ENCODE measurements at places on chromosomes 2 and 18.
A peak's percentile ranks its signal among the peaks of the same experiment; 100 is the strongest.

DNA sequence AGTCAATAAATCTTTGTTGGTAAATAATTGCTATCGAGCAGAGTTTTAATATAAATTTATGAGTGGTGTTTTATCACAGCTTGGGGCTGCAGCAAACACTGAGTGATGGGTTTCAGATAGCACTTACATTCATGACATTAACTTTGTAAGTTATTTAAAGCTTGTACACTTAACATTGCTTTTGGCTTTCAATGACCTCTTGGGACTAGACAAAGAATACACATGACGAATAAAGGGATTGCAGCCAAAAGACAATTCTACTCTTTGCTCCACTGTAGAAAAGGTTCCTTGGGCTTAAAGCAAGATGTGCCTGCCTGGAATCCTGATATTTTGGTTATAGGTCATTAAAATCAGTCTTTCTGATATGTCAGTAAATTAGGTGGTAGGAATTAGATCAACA, 299.5 kb downstream of the GBX2 start:
- no peak for DNase-seq

DNA sequence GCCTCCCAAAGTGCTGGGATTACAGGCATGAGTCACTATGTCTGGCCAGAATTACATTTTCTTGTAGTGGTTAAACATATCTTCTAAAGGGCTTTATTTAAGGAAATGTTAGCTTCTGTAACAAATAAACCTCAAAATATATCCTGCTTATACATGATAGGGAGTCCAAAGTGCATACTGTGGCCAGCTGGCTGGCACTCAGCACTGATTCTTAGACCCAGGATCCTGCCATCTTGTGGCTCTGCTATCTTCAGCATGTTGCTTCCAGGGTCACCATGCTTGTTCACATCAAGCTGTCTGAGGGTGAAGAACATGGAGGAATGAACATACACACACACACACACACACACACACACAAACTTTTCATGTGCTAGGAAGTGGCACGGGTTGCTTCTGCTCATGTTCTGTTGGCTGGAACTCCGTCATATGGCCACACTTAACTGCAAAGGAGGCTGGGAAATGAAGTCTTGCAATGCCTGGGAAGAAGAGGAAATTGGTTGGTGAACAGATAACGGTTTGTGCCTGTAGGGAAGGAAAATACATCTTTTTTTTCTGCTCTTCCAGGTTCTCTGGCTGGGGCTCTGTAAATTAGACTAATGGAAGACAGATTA, 40.0 kb downstream of the NPPC start:
- DNase-seq, result no peak

DNA sequence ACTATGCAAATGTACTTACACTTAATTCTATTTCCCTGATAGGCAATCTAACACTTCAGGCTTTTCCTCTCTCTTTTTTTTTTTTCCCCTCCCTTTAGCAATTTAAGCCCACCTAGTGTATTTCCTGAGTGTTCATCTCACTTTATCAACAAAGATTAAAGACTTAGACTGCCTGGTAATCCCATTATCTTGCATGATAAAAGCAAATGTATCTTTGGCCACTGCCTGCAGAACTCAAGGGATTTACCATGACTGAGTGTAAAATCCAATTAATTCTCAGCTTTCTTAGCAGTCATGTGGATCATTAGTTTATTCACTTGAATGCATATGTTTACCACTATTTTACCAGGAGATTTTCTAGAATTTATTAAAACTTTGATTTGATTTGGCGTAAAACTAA, 1102.2 kb upstream of the GYPC start:
- DNase-seq, result no peak

DNA sequence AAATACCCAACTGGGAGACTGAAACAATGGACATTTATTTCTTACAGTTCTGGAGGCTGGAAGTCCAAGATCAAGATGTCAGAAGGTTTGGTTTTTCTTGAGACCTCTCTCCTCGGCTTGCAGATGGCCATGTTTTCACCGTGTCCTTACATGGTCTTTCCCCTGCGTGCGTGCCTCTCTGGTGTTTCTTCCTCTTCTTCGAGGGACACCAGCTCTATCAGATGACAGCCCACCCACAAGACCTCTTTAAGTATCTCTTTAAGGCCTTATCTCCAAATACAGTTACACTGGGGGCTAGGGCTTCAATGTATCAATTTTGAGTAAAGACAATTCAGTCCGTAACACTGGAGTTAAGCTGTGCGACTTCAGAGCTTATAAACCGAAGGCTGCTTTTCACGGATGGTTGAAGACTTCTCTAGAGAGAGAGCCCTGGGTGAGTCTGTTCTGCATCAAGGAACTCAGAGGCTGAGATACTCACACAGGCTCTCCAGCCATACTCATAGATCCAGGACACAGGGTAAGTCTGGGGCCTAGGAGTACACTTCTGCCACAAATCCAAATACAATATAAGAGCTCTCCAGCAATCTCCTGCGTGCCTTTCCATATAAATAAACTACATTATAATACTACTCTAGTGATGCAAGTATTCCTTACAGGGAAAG, 339.9 kb upstream of the PKDCC start:
- no peak for DNase-seq

DNA sequence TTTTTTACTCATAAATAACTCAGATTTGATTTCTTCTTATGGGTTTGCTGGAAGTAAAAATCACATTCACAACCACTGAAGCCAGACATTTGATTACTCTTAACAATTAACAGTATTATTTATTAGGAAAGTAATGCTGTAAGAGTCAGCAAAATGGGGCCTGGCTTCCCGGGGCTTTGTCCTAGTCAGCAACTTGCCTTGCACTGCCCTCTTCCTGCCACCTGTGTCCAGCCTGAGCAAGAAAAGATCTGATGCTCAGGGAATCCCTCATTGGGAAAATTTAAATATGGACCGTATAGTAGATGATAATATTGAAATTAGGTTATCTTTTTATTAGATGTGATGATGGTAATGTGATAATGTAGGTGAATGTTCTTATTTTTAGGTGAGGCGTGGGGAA, 30.8 kb upstream of the ACYP2 start:
- no peak for DNase-seq

GRCh38 chr2:240687741-240688552, 3.7 kb upstream of the AQP12A start:
- no peak for DNase-seq

- no peak for DNase-seq
Measured at GRCh38 chr2:20164734-20165478, 60.0 kb downstream of the SDC1 start.

GRCh38 chr2:109533823-109534222, 79.9 kb downstream of the SEPTIN10 start:
- no peak for DNase-seq

GRCh38 chr2:241814643-241815476, 5.9 kb downstream of the NEU4 start:
- no peak for DNase-seq

GRCh38 chr2:9424447-9425164, 1.2 kb downstream of the CPSF3 start:
- DNase-seq, result no peak

DNA sequence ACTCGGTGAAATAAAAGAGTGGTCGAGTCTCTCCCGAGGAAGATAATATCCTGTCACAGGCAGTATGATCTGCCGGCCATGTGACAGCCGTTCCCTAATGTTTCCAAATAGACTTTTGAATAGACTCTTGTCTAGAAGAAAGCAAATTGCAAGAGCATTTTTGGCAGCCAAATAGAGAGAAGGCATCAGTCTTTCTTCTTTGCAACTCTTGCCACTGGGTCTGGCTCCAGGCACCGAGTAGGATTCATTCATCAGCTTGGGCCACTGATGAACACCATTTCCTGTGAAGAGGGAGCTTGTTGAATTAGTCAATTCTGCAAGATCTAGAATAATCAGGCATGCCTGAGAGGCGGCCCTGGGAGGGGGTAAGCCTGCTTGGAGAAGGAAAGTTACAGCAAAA, 165.6 kb downstream of the KLHL29 start:
- DNase-seq, result no peak

DNA sequence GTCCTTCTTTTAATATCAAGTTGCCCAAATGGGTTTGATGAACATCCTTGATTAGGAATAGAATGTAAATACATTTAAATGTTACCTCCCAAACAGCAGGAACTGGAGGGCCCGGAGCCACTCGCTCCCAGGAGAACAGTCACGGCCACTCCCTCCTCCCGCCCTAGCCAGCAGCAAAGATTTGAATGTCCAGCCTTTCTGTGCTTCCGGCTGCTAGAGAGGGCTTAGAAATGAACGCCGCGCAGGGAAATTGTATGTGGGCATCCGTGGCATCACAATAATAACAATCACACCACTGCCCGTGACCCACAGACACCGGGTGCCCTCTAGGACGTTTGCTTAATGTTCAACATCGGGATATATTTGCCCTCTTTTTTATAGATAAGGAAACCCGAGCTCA, 164.9 kb upstream of the SALL3 start:
- no peak for DNase-seq

- DNase-seq, result peak; percentile 64
Measured at GRCh38 chr2:108594132-108594981, 60.1 kb downstream of the LIMS1 start.

GRCh38 chr2:218290316-218291261, 1.7 kb downstream of the TMBIM1 start:
- DNase-seq, result peak; percentile 23

GRCh38 chr2:200127848-200128247, 172.5 kb downstream of the MAIP1 start:
- no peak for DNase-seq

- DNase-seq, result no peak
Measured at GRCh38 chr2:241719093-241719492, 15.3 kb upstream of the D2HGDH start.

DNA sequence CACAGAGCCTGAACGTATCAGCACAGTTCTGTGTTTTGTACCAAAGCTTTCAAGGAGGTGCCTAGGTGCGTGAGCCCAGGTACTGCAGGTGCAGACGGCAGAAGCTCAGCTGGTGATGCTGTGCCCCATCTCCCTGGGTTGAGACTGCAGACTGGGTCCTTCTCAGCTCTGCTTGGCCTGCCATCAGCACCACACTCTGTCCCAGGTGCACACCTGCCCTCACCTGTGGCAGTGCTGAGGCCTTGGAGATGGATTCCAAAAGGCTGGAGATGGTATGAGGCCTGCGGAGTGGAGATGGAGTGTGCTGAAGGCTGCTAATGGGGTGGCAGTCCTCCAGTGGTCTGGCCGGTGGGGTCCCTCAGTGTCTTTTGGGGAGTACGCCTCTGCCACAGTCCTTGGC, 9.3 kb downstream of the LDLRAD4 start:
- no peak for DNase-seq

DNA sequence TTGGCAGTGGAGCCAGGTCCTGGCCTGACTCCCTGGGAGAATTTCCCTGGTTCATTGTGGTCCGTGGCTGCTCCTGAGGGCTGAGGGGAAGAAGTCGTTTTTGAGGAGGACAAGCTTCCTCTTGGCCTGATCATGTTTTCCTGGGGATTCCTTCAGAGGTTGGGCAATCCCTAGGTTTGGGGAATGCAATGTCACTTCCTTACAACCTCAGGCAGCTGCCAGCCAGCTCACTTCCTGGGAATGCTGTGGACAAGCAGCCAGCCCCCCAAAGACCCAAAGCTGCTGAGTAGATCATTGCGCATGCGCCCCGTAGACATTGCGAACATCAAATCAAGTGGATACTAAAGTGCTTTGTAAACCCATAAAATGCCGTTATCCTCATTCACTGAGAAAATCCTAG, 7.7 kb upstream of the DNMT3A start:
- no peak for DNase-seq

DNA sequence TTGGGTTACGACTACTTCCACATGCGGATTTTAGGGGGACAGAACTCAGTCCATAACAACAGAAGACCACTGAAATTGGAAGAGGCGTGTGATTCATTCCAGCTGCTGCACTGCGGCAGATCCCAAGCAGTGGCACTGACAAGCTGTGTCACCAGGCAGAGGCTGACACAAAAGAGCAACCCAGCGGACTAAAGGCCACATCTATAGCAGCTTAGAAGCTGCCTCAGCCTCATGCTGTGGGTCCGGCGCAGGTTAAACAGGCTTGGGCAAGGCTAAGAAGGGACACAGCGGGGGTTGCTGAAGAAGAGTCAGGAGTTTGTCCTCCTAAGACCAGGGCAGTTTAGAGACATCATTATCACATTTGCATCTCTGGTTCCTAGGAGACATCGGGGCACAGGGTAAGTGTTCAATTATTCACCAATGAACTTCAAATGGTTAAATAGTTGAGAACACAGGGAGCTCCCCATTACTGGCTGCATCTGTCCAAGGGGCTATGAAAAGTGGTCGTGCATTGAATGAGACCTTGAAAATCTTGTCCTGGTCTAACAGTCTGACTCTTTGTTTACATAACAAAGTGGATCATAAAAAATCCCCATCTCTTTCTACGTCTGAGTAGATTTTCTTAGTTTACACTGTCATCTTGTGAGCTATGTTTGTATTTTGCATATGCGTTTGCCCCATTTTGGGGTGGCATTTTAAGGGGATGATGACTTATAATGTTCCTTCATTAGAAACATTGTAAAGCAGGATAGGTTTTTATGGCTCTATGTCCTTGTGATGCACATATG, 162.3 kb upstream of the TRIB2 start:
- DNase-seq, result no peak

- no peak for DNase-seq
Measured at GRCh38 chr18:62182220-62182619, 4.6 kb downstream of the PIGN start.

DNA sequence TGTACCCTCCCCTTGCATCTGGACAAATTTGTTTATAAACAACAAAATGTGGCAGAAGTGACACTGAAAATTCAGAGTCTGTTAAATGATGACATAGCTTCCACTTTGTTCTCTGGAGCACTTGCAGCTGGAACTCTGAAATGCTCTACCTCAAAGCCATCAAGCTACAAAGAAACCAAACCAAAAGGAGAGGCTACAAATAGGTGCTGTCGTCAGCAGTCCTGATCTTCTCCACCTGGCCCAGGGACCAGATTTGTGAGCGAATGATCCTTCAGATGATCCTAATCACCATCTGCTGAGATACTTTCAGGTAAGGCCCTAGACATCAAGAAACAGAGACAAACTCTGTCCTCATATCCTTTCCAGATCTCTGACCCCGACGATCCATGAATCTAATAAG, 27.9 kb upstream of the PAIP2B start:
- no peak for DNase-seq

DNA sequence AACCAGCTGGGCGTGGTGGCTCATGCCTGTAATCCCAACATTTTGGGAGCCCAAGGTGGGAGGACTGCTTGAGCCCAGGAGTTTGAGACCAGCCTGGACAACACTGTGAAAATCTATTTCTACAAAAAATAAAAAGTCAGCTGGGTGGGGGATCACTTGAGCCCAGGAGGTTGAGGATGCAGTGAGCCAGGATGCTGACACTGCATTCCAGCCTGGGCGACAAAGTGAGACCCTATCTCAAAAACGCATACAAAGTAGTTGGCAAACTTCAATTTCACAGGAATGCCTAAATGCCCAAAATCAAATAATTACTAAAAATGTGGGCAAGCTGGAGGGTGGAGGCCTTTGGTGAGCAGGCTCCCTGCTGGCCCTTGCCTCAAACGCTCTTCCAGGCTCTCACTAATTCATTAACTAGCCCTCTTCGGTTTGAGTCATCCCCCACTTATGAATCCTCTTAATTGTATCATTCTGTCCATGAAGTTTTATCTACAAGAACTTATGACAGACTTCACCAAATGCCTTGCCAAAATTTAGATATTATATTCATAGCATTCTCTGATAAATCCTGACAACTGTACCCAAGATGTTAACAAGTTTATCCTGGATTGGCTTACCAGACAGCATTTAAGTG, 68.7 kb upstream of the ZFP36L2 start:
- no peak for DNase-seq

GRCh38 chr2:208039376-208040110, 14.2 kb upstream of the PLEKHM3 start:
- no peak for DNase-seq

Data from CD4-positive, alpha-beta T cell (primary cell).